NK-92 treated with Interleukin-12 subunit alpha and Interleukin-12 subunit beta, amount 100 ng/mL, for 24 hours (cell line): ENCODE measurements at places on chromosomes 7 and 10.

DNA sequence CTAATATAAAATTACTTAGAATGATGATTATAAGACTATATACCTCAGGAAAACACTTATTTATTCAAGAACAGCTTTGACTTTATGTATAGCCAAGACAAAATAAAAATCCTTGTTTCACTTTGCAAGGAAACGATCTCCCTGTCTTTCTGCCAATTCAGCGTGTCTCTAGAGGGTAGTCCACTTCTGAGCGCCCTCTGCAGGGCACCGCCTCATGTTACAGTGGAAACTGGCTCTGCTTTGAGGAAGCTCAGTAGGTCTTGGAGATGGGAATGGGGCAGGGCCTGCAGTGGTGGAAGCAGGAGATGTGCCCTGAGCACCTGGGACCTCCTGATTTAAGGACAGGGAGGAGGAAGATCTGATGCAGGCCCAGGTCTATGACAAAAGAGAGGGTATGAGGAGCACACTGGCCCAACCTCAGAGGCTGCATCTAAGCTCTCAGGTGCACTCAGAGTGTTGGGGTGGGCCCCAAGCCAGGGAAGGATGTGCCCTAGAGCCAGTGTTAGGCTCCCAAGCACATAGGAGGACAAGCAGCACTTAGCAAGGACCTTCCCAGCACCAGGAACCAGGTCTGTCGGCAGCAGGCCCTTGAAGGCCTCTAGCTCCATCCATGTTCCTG lies 481.0 kb downstream of the TNS3 start:
- DNase-seq: peak; percentile 2

GRCh38 chr7:15985587-15986384 lies 299.3 kb upstream of the MEOX2 start:
- no peak for DNase-seq

DNA sequence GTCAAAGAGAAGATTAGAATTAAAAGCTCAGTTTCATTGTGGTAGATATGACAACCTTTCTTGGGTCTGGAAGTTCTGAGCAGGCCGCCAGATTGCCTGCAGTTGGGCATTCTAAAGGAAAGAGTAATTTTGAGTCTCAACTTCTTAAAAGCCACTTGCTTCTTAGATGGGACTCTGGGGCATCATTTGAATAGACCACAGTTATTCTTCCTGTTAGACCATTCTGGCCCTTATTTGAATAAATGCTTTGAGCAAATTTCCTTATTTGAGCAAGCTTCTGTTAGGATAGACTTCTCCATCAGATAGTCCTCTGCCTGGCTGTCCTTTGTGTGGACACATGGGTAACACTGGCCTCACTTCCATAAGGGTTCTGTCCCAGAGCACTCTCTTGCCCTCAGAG lies 40.2 kb downstream of the SND1 start:
- no peak for DNase-seq

- no peak for DNase-seq
Observed at GRCh38 chr7:32479574-32480200, 10.5 kb downstream of the LSM5 start.

DNA sequence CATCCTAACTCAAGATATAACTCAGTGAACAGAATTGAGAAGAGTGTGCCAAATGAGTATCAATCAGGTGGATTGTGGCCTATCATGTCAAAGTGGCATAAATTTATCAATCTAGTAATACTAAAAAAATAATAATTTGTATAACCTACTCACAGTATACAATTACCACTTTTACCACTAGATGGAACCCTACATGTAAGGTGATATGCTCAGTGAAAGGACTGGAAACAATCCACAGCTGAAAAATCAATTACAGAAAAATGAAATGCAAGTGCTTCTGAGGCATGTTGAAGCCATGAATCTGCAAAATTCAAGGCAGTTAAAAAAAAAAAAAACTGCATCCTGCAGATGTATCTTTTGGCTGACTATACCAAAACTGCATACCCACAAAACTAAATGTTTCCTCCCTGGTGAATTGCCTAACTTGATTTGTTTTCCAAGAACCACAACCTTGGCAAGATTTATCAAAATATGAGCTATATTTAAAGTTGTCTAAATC lies 13.9 kb downstream of the ARHGAP19 start:
- no peak for DNase-seq

GRCh38 chr10:114879093-114879492 lies 57.5 kb downstream of the FHIP2A start:
- DNase-seq: no peak

GRCh38 chr7:146728611-146729010 lies 612.0 kb downstream of the CNTNAP2 start:
- DNase-seq: no peak

- DNase-seq: no peak
Observed at GRCh38 chr7:81769891-81770727, at the start of gene HGF. Gene HGF, minus strand, starts transcription at chr7:81770047. Its CDS starts 76 bp downstream, at chr7:81769971.

DNA sequence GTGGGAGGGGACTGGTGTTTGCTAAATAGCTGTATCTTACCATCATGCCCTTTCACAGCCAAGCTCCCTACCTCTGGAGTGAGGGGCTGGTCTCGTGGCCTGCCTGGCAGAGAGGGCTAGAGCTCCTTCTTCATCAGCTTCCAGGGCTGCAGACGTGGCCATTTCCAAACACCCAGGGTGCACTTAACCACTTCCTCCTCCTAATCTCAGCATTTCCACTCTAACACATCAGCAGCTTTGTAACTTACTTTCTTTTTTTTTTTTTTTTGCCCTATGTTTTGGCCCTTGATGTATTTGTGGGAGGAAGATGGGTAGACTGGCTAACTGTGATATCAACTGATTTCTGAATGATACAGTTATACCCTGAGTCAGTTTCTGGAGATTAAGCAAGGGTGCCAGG lies 27.4 kb downstream of the LRRC4 start:
- DNase-seq: no peak
